Stimulated activated CD4-positive, alpha-beta T cell treated with anti-CD3 and anti-CD28 coated beads, Interleukin-1b, Interleukin-23, amount 100 ng/mL, for 24 hours (primary cell): ENCODE measurements at places on chromosomes 3 and 15.
A peak's percentile ranks its signal among the peaks of the same experiment; 100 is the strongest.

GRCh38 chr3:112149136-112149535 is 16.1 kb upstream of the GCSAM start:
- DNase-seq: no peak

GRCh38 chr3:115691964-115692363 is 68.7 kb downstream of the GAP43 start:
- no peak for DNase-seq

GRCh38 chr3:117097351-117097750 is 387.8 kb downstream of the TUSC7 start:
- no peak for DNase-seq

DNA sequence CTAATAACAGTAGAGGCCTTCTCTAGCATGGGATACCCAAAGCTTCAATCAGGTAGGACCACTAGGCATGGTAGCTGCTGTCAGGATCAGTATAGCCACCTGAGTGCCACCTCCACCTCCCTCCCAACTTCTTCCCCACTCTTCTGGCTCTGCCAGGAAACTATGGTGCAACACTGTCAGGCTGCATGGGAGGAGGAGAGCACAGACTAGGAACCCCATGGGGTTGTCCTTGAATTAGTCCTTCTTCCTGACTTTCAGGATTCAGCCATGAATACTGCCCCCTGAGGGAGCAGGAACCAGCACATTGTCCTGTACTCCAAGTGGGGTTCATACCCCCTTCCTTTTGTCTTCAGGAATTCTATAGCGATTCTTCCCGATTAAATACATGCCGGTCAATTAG is 340.8 kb upstream of the ONECUT1 start:
- no peak for DNase-seq

- no peak for DNase-seq
These were observed 149.5 kb upstream of the THBS1 start for GRCh38 chr15:39431376-39431775.

DNA sequence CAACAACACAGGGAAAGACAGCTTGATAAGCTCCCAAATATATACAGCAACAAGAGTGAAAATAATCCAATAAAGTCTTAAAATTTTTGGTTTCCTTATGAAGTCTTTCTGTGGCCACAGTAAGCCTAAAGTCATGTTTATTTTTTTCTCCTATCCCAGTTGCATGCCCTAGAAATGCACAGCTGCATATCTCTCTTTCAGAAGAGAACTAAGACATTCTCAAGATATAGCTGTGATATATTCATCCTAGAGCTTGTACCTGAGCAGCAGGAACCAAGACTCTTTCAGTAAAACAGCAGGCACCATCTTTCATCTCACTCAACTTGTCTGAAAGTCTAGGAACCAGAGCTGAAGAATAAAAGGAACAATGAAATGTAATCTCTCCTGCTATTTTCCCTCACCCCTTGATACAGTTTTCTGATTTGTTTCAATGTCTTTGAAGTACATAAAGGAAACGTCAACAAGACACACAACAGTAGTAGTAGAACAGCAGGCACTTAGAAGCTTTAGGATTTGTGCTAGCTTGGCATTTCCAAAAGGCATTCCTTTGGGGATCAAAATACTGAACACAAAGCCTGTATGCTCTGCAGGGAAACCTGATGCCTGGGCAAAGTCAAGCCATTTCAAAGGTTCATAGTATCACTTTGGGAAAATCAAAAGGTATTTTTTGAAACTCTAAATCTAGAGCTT is 536.8 kb downstream of the PYDC2 start:
- no peak for DNase-seq

DNA sequence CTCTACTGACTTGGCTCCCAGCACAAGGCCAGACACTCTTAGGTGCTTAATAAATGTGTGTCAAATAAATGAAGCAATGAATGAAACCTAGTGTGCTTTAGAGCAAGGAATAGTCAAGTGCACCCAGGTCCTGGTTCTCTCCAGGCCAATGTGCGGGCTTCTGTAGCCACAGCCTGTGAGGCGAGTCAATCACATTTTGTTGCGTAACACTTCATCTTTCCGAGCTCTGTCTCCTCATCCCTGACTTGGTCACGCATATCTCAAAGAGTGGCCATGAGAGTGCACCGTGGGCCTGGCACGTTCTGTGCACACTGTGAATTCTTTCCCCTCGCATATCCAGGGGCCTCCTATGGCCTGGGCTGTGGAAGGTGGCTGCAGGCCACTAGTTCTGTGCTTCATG is 11.4 kb upstream of the SH3GL3 start:
- no peak for DNase-seq

GRCh38 chr3:190601622-190602021 is 87.7 kb downstream of the IL1RAP start:
- no peak for DNase-seq

GRCh38 chr3:142263112-142263511 is 37.7 kb upstream of the GK5 start:
- DNase-seq: no peak

DNA sequence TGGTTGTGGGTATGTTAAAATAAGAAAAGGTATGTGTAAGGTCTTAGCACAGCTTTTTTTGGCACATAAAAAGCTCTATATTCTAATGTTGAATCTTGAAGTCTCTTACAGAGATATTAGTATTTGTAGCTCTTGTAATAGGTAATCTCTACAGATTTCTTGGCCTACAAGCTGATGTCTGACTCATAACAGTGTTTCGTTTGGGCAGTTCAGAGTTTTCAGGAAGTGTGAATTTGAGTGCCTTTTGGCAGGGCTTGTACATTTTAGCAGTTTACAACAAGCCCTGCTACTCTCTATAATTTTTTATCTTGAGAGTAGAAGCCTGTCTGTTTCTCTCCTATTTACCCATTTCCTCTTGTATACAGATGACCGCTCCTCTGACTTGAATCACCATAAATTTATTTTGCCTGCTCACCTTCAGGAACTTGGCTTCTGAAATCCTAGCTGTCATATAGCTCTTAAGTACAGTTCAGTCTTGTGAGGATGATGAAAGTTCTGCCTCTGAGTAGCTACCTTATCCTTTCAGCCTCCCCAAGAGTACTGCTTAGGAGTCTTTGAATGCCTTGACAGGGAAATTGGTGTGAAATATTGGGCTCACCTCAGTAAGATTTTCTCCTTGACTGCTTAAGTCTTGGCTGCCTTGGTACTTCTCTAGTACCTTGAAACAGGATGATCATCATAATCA is 419.9 kb upstream of the RARB start:
- DNase-seq: no peak

- DNase-seq: no peak
These were observed 27.4 kb downstream of the CLK3 start for GRCh38 chr15:74642734-74643664.

DNA sequence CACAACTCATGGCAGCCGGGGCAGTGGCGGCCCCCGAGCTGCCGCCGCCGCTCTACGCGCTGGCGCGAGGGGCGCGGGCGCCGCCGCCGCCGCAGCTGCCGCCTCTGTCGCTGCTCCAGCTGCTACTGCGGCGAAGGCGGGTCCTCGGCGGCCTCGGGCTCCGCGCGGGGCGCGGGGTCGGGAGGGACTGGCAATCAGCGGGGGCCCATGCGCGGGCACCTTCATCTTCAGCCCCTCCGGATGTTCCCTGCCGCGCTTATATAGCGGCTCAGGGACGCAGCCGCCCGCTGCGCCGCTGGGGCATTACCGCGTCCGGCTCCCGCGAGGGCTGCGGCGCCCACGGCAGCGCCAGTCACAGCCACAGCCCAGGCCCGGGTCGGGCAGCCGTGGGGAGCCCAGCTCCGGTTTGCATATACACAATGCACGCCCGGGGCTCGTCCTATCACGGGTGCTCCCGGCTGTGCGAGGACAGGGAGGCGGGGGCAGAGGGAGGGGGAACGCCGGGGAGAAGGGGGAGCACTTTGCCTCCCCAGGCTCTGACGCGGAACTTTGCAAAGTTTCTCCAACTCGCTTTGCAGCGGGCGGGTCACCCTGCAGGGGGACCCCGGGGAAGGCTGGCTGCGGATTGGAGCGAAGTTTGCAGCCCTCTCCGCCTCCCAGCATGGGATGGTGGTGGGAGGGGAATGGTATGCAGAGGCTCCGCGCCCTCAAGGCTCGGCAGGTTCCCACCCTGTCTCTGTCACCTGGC is at the start of gene VGLL3:
TSS of gene VGLL3 (minus strand) at position 416 of the 748 bp plus-strand sequence. CDS start at position 10, 406 bp downstream.
- DNase-seq: no peak

GRCh38 chr3:183198939-183199338 is 36.4 kb upstream of the LAMP3 start:
- DNase-seq: no peak

DNA sequence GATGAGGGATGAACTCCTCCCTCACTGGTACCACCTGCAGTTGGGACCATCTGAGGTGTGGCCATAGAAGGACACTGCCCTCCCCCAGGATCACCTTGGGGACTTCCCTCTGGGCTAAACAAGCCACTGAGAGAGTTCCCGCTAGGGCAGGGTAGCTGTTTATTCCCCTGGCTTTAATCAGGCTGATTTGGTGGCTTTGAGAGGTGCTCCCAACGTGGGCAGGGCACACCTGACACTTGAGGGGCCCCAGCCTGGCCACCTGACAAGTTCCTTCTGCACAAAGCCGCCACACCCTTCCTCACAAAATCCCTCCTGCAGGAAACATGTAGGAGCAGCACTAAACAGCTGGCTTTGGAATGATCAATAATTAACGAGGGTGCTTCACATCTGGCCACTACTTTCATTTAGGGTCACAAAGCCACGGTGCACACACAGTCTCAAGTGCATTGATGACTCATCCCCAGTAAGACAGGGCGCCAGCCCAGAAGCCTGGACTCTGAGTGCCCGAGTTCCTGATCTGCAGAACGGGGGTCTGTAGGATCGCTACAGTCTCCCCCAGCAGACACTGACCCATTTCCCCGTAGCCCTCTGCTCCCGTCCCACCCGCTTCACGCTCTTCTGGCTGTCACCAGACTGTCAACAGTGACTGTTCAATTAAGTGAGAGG is 75.1 kb downstream of the ATP10A start:
- no peak for DNase-seq

GRCh38 chr3:125611908-125612307 is 16.6 kb upstream of the OSBPL11 start:
- no peak for DNase-seq

- no peak for DNase-seq
These were observed 477.8 kb upstream of the RGMA start for GRCh38 chr15:93566762-93567161.

GRCh38 chr3:14505001-14505802 is 34.9 kb downstream of the GRIP2 start:
- no peak for DNase-seq

DNA sequence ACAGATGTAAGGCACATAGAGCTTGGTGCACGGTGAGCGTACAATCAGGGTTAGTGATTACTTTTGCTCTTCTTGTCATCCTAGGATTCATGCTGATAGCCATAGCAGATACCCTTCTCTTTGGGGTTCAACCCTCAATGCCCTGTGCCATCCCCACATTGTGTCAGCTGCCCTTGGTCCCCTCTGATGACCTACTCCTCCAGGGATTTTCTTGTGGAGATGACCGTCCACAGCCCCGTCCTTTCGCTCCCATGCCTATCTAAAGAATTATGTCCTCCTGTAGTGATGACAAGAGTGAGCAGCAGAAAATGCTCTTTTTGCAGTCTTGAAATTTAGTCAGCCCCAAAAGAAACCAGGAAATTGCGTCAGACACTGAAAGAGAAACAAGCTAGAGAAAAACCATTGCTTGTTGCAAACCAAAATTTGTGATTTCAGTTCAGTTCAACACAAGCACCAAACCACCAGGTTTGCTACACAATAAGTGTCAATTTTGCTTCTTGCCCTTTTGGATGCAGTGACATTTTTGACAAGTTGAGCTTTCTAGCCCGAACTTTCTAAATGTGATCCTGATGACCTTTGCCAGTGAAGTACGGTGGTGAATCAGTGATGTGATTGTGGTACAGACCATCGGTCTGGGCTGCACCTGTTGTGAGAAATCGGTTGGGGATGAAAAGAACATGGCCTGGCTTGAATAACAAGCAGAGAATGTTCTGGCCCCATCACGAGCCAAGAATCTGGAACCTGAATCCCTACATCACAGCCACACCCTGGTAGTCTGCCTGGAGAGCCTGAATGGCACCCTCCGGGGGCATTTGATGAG is 41.3 kb downstream of the CMTM7 start:
- DNase-seq: no peak

GRCh38 chr3:187101184-187102072 is 37.9 kb downstream of the RPL39L start:
- peak; percentile 12 for DNase-seq

DNA sequence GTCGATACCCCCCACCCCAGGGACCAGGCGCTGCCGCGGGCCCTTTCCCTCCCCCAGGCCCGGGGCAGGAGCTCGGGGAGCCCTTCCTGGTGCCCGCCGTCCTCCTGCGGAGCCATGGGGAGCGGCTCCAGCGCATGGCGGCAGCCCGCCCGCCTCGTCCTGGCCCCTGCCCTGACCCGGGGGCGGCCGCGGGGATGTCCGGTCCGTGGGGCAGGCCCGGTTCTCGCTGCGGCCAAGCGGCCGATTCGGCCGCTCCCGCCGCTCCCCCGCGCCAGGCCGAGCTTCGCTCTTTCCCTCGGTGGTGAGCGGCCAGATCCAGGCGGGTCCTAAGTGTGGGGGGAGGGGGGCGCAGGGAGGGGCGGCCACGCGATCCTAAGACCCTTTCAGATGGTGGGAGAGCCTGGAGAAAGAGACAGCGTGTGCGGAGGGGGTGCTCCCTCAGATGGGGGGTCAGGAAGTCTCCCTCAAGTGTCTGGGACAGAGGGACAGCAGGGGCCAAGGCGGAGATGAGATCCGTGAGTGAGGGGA is 1.3 kb downstream of the NEIL1 start:
- DNase-seq: no peak

GRCh38 chr15:80835336-80835735 is 56.2 kb downstream of the CEMIP start:
- no peak for DNase-seq

DNA sequence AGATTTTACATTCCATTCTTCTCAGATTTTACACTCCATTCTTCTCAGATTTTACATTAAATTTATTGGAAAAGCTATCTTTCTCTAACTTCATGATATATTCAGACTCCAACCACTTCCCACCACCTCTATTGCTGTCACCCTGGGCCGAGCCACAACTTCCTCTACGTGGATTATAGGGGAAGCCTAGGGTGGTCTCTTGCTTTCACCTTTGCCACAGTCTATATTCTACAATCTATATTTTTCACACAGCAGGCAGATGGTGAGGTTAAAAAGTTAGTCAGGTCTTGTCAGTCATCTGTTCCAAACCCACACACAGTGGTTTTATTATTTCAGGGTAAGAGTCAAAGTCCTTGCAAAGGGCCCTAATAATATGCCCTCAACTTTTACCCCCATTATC is 370.8 kb upstream of the SUCLG2 start:
- DNase-seq: no peak

- DNase-seq: no peak
These were observed 44.2 kb downstream of the SETD5 start for GRCh38 chr3:9441501-9442221.

DNA sequence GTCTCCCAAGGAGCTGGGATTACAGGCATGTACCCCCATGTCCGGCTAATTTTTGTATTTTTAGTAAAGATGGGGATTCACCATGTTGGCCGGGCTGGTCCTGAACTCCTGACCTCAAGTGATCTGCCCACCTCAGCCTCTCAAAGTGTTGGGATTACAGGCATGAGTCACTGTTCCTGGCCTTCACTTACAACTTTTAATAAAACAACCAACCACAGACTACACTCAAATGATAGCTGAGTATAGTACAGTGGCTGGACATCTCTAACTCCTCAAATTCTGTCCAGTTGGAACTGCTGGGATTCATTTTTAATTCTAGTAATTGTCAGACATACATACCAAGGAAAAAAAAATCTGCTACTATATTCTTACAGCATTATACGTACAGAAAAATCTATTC is 71.0 kb downstream of the PBRM1 start:
- no peak for DNase-seq

- DNase-seq: no peak
These were observed 16.3 kb upstream of the ST3GAL6 start for GRCh38 chr3:98746882-98747281.

GRCh38 chr3:190012314-190012782 is 108.3 kb downstream of the P3H2 start:
- no peak for DNase-seq
